Stimulated activated CD8-positive, alpha-beta memory T cell treated with anti-CD3 and anti-CD28 coated beads, Interleukin-4, amount 100 ng/mL, for 1 hour (primary cell): ENCODE measurements at places on chromosomes 7 and 10.

DNA sequence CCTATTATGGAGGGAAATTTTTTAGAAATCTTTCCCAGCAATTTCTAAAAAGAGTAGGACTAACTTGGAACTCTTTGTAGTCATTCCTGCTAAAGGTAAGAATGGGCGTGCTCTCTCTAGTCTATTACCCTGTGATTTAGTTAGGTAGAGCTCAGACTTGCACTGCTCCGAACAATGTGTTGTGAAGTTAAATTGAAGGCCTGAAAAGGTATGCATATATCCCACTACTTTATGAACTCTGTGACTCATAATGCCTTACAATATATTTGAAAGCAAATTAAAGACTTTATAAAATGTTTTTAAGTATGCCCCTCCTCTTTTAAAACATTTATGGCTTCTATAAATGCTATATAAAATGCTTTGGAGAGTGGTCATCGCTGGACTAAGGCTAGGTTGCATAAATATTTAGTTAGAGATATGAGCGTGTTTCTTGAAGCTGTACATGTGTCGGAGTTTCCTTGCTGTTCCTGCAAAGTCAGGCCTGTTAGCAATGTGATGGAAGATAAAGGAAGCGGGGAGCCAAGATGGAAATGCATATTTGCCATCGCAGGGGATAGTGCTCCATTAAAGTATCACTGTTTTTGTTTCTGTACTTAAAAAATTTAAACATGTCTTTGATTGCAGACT lies 761.4 kb downstream of the LRMDA start:
- no peak for DNase-seq

- DNase-seq: no peak
Measured at GRCh38 chr7:47370461-47371042, 211.4 kb downstream of the TNS3 start.

- no peak for DNase-seq
Measured at GRCh38 chr10:79259834-79260233, 87.4 kb upstream of the PPIF start.

- DNase-seq: no peak
Measured at GRCh38 chr10:119705434-119705831, 20.4 kb upstream of the INPP5F start.

DNA sequence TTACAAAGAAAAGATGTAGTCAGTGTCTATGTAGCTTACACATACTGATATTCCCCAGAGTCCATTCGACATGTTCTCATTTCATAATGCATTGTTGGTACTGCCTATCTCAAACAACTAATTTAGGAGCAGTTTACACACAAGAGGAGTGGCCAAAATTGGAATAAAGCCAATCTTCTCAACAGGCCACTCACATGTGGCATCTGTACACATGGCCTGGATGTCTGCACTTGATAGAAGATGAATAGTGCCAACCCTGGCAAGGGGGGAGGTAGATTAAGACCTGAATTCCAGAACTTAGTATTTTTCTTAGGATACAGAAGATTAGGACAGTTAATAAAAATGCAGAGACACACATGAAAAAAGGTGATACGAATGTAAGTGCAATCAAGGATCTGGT lies 125.3 kb upstream of the STARD3NL start:
- no peak for DNase-seq
